ENCODE measurements at places on chromosomes 6 and 20.
A peak's percentile ranks its signal among the peaks of the same experiment; 100 is the strongest.

DNA sequence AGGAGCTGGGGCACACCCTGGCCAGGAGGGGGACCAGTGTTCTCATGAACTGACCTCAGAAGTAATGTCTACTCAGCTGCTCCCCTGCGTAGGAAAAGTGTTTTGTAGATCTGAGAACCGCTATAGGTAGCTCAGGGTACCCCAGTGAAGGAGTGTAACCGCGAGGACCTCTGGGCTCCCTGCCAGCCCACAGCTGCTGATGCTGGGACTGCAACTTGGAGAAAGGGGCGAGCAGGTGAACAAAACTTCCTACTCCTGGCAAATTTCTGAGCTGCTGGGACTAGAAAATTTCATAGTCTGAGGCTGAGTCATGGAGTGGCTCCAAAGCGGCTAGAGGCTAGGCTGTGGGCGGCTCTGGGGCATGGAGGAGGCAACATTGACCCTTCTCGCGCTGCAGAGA, 51.9 kb downstream of the PYGB start:
- no peak for DNase-seq

GRCh38 chr6:159646116-159646515, 46.9 kb downstream of the SOD2 start:
- no peak for DNase-seq

GRCh38 chr20:61742097-61742825, 323.4 kb downstream of the TAF4 start:
- DNase-seq: no peak

- DNase-seq: no peak
Measured at GRCh38 chr6:157645201-157645795, 177.7 kb upstream of the SNX9 start.

- DNase-seq: no peak
Measured at GRCh38 chr6:156545931-156546330, 231.2 kb upstream of the ARID1B start.

GRCh38 chr6:134997133-134997995, 47.5 kb upstream of the ALDH8A1 start:
- no peak for DNase-seq

GRCh38 chr6:70413992-70414494, 735 bp downstream of the FAM135A start:
- DNase-seq: no peak

GRCh38 chr20:34573541-34574300, 15.2 kb downstream of the MAP1LC3A start:
- DNase-seq: no peak

GRCh38 chr6:43120944-43121913, 45.1 kb downstream of the PTK7 start:
- no peak for DNase-seq

- no peak for DNase-seq
Measured at GRCh38 chr6:148842296-148843019, 95.6 kb downstream of the UST start.

- DNase-seq: no peak
Measured at GRCh38 chr20:2300420-2300819, 4.6 kb downstream of the TGM3 start.

- peak; percentile 85 for DNase-seq
Measured at GRCh38 chr6:47083586-47084047, 41.5 kb upstream of the ADGRF1 start.

DNA sequence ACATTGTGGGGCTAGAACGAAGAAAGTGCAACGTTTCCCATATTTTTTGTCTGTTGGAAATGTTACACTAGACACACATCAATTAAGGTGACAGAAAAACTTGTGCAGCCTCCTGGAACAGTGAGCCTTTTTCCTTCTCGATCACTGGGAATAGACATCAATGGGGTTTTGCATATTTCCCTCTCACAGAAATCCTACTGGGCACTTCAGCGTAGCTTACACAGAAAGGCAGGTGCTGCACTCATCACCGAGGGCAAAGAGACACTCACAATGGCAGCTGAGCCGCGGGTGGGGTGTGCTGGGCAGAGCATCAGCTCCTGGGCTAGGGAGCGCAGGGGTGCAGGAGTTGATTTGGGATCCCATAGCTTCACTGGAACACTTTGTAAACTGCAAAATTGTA, 64.5 kb downstream of the THBS2 start:
- peak; percentile 98 for DNase-seq

DNA sequence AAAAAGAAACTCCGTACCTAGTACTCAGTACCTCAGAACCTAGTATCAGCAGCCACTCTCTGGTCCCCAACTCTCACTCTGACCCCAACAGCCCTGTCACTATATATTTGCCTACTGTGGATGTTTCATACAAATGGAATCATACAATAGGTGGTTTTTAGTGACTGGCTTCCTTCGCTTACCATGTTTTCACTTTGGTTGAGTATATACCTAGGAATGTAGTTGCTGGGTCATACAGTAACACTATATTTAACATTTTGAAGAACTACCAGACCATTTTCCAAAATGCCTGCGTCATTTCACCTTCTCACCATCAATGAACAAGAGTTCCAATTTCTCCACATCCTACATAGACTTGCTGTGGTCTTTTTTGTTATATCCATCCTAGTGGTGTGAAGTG, 283.2 kb downstream of the GMDS start:
- DNase-seq: no peak

- no peak for DNase-seq
Measured at GRCh38 chr6:170039156-170040114, 251.4 kb downstream of the DLL1 start.

GRCh38 chr6:15339081-15339480, 93.2 kb downstream of the JARID2 start:
- DNase-seq: no peak

DNA sequence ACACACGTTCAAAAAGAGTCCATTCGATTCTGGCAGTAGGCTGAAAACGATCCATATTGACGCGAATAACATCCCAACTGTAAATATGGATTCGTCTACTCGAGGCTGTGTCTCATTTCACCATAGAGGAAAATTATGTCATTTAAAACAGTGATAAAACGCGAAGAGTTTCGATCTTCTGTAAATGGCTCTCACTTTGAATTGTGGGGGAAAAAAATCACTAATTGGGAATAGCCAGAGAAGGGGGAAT, 845 bp upstream of the MARCKS start:
- DNase-seq: no peak

DNA sequence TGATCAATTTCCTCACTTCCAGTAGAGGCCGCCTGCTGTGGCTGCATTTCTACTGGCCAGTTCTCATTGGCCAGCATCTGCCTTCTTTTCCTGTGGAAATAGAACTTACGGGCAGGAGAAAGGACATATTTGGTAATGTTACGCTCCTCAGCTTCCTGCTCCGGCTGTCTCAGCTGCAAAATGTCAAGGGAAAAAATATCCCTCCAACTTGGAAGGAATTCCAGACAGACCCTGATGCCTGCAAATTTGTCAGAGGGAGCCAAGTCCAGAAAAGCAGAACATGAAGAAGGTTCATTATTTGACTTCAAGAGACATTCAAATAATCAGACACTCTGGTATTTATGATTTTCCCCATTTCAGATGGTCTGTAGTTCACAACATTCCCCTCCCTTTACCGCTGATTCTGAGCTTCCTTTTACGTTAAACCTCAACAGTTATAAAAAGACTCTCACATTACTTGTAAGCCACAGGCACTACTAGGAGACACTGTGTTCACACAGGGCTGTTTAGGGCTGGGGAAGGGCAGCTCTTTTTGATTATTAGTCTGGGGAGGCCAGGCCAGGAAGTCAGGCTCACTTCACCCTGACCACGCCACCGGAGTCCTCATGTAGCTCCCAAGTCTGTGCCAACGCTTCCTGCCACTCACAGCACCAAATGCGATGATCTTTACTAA, 179.6 kb upstream of the CCN2 start:
- no peak for DNase-seq

- no peak for DNase-seq
Measured at GRCh38 chr20:16064989-16065707, 508.1 kb downstream of the KIF16B start.

- no peak for DNase-seq
Measured at GRCh38 chr6:33622456-33623431, 1.6 kb downstream of the ITPR3 start.

DNA sequence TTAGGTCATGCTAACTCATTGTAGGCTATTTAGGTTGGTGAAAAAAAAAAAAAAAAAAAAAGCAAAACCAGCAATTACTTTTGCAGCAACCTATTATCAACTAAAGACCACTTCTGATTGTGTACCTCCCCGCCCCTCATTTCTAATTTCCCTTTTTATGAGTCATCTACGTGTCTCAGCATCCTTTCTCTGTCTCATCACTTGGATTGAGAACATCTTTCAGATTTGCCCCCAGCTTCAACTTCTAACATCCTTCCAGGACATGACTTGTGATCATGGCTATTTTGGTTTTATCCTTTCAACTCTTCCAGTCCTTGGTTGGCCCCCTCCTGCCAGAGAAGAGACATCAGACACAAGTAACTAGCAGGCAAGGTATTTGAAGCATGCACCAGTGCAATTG, 156.7 kb upstream of the CCN2 start:
- no peak for DNase-seq

- DNase-seq: no peak
Measured at GRCh38 chr6:151186804-151187330, 52.9 kb upstream of the AKAP12 start.

GRCh38 chr6:162014069-162014811, 713.3 kb downstream of the PRKN start:
- DNase-seq: no peak

- DNase-seq: no peak
Measured at GRCh38 chr20:47035026-47035590, 140.5 kb downstream of the EYA2 start.

DNA sequence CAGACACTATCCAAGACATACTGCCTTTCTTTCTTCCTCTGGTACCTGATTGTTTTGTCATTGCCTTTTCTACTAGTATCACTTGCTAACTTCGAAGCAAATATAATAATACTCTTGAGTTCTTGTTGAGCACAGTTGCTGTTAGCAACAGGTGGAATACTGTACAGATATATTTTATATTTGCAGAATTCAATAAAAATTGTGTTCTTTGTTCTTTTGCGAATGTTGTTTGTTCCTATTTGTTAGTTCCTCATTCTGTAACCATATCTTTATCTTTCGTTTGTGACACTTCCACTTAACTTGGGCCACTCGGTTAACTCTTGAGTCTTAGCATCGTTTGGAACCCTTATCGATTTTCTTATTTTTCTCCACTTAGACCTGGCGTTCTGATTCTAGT, 868 bp downstream of the CYB5R4 start:
- DNase-seq: no peak

DNA sequence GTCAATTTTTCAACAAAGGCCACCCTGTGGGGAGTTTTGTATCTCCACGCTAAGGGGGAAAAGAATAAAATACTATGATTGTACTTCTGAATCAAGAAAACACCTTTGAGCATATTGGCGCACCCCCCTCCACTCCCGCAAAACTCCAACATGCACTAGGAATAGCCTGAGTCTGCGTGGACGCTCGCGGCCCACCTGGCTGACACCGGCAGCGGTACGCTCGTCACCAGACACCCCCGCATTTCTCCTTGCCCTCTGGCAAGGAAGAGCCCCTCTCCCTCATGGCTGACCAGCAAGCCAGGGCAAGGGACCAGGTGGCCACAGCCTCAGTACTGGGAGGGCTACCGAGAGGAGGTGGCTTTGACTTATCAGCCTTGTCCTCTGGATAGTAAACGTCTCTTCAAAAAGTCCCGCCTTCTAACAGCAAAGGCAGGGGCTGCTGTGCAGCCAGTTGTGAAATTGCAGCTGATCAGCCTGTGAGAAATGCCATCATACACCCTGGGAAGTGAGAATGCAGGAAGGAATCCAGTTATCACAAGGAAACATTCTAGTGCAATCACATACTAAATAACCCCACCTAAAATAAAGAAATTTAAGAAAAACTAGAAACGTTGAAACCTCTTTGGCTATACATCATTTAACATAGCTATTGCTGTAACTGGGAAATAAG, 84.2 kb downstream of the HUS1B start:
- DNase-seq: no peak

- DNase-seq: no peak
Measured at GRCh38 chr6:113344969-113345368, 512.2 kb upstream of the MARCKS start.

GRCh38 chr6:103122766-103123601, 1729.5 kb downstream of the GRIK2 start:
- peak; percentile 49 for DNase-seq

DNA sequence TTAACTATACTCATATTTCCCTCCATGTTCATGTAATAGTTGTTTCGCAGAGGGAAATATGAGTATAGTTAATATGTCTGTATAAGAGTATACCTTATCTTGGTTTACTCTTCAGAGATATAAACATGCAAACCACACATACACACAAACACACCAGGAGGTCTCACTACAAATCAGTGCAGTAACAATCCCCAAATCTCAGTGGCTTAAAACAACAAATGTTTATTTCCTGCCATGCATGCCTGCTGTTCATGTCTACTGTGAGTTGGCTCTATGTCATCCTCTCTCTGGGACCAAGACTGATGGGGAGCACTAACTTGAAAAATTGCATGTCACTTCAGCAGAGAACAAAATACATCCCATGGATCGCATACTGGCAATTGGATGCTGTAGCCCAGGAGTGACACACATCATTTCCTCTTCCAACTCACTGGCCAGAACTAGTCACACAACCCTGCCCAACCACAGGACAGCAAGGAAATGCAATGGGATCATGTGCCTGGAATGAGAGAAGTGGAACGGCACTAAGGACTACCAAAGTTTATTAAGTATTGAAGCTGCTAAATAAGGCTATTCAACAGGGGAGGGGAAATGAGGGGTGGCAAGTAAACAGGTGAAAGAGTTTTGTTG, 89.0 kb upstream of the DTNBP1 start:
- DNase-seq: no peak

DNA sequence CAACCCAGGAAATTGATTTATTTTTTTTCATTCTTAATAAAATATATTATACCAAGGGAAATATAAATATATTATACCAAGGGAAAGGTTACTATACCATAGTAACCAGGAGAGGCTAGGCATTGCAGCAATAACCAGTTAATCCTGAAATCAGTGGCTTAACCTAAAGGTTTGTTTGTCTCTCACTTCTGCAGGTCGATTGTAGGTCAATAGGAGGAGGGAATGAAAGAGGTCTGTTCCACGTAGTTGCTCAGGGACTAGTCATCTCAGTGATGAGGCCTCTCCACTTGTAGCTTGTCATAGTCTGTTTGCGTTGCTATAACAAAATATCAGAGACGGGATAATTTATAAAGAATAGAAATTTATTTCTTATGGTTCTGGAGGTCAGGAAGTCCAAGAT, 168.0 kb downstream of the GJA1 start:
- no peak for DNase-seq

- no peak for DNase-seq
Measured at GRCh38 chr6:43695215-43695966, 7.8 kb upstream of the MRPS18A start.

GRCh38 chr6:52161689-52162438, 24.3 kb upstream of the IL17A start:
- no peak for DNase-seq

- no peak for DNase-seq
Measured at GRCh38 chr6:29976253-29976587, 33.9 kb downstream of the HLA-A start.

DNA sequence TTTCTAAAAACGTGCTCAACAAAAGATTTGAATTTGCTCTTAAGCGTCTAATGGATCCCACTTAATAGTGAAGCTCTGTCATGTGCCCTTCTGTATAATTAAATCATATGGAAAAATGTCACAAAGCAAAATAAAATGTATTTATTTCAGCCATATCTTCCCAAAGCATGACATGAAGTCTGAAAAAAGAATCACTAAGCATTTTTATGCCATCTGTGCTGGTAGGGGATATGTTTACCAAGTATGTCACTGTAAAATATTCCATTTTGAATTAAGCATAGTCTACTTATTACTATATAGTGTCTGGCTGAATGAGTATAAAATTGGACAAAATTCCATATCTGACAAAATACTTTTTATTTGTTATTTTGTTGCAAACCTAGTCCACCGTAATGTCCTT, 248.0 kb upstream of the QKI start:
- no peak for DNase-seq

Data from NCI-H774 (cell line).